T-cell (primary cell): ENCODE measurements at places on chromosomes 3 and 15. TPM values are rescaled to one million over a fixed set of nuclear protein-coding genes. Genes with fewer than 3 reads are reported as not detected.

The ETFA gene
- 53.9 TPM for total RNA-seq

The POC1A gene
- total RNA-seq = 1.7 TPM

The FANCD2OS gene
- total RNA-seq = not detected

The THRB gene
- total RNA-seq = not detected

The GOLGA6D gene
- not detected for total RNA-seq

- DNase-seq = no peak
Observed at GRCh38 chr3:197380786-197381185, 82.4 kb upstream of the DLG1 start.

DNA sequence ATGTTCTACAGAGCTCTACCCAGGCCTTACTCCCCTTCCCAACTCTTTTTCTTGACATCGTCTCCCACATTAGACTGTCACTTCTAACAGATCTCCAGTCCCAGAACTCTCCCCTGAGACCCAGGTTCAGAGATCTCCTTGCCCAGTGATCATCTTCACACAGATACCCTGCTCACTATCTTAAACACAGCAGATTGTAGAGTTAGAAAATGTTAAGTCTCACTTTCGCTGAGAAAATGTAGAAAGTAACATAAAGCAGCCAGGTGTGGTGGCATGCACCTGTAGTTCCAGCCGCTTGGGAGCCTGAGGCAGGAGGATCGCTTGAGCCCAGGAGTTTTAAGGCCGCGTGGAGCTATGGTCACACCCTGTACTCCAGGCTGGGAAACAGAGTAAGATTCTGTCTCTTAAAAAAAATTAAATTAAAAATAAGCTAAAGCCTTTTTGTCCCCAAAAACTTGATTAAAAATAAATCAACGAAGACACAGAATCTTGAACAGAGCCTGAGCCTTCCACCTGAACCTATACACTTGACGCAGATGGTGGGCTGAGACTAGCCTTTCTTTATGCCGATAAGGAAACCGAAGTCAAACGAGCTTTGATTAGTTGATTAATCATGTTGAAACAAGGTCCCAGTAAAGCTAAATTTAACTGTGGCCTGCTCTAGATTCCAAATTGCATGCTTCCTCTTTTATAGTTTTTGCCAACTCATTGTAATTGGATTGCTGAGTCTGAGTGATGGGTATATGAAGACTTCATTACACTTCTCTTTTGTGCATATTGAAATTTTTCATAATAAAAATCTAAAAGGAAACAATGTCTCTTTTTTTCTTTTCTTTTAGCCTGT is 31.3 kb upstream of the BLM start:
- DNase-seq = no peak
